ENCODE measurements at places on chromosomes 1 and 21. TPM values are rescaled to one million over a fixed set of nuclear protein-coding genes. Genes with fewer than 3 reads are reported as not detected.
A peak's percentile ranks its signal among the peaks of the same experiment; 100 is the strongest.

DNA sequence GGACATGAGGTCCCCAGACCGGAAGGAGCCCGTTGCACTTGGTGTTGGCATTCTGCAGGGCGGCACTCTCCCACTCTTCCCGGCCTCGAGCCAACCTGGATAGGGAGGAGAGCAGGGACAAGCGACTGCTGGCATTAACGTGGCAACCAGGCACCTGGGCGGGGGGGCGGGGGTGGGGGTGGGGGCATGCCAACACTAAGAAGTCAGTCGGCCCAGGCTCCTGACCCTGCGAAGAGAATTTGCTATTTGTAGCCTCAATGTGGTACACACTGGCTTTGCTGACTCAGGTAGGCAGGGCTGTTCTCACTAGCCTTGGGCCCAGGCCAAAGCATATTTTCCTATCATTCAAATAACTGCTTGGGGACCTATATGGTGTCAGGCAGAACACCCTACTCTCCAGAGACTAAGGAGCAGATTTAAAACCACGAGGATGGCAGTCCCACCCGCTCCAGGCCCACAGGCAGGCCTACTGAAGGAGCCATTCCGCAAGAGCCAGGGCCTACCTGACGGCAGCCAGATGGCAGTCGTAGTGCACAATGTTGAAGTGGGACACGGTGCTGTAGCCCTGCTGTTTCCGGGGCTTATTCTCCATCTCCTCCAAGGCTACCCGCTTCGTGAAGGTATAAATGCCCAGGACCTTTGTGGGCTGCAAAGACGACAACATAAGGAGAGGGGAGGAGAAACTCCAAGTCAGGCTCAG lies 123.7 kb downstream of the UBR4 start:
- DNase-seq = no peak

Gene ZFP69B
- 6.9 TPM for total RNA-seq

DNA sequence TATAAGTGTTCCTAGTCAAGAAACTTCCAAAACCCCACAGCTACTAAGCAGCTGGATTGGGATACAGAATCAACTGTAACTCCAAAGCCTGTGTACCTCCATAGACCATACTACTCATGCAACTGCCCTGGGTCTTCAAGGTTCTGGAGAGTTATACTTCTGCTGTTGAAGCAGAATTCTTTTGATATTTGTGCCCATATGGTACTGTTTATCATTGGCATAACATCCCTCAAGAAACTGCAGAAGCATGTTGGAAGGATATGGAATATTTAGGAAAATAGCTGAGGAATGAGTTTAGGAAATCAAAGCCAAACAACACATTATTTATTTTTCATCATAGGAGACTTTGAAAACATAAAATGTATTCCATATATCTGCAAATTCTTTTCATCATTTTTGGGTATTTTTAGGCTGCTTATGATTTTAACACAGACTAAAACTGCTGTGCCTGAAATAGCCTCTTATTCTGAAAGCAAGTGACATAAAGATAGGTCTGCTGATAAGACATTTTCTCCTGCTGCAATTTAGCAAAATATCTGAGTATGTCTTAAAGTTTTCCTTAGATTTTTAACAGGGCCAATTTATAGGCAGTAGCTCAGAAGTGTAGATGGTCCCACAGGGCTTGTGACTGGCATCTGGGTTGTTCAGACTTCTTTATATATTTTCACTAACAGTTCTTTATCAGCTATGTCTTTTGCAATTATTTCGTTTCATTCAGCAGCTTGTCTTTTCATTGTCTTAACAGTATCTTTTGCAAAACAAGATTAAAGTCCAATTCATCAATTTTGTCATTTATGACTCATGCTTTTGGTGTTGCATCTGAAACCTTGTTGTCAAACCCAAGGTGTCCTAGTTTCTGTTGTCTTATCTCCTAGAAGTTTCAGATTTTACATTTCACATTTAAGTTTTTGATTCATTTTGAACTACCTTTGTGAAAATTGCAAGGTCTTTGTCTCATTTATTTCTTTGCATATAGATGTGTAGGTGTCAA lies 41.1 kb upstream of the ZNF124 start:
- no peak for DNase-seq

Gene OR10Z1
- total RNA-seq = not detected

- no peak for DNase-seq
Measured at GRCh38 chr1:114024049-114024448, 44.8 kb downstream of the OLFML3 start.

DNA sequence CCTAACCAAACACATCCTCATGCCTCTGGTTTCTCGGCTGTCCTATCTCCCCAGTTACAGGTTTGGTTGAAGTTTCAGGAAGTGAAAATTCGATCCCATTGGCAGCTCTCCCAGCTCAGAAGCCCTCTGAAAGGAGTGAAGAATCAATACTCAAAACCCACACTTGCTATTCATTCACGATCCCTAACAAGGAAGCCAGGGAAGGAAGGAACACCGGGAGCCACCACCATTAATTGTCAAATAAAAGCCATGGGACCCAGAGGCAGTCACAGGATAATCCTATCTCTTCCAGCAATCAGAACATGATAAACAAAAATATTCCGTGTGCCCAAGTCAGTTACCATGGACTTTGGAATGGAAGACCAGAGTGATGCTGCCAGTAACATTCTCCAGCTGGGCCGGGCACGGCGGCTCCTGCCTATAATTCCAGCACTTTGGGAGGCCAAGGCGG lies 7.0 kb downstream of the TMPRSS2 start:
- no peak for DNase-seq

GRCh38 chr21:42097860-42098454 lies 26.8 kb downstream of the UMODL1 start:
- no peak for DNase-seq

Gene MRPS6
- total RNA-seq = 146 TPM

GRCh38 chr1:97599447-97599846 lies 321.4 kb downstream of the DPYD start:
- DNase-seq = no peak

GRCh38 chr1:19381261-19381660 lies 69.1 kb downstream of the SLC66A1 start:
- no peak for DNase-seq

Gene C1orf50
- 7.9 TPM for total RNA-seq

Gene FCRLB
- total RNA-seq = not detected

Gene MAP3K21
- total RNA-seq = 2.7 TPM

GRCh38 chr21:36596174-36596573 lies 102.7 kb upstream of the SIM2 start:
- DNase-seq = no peak

DNA sequence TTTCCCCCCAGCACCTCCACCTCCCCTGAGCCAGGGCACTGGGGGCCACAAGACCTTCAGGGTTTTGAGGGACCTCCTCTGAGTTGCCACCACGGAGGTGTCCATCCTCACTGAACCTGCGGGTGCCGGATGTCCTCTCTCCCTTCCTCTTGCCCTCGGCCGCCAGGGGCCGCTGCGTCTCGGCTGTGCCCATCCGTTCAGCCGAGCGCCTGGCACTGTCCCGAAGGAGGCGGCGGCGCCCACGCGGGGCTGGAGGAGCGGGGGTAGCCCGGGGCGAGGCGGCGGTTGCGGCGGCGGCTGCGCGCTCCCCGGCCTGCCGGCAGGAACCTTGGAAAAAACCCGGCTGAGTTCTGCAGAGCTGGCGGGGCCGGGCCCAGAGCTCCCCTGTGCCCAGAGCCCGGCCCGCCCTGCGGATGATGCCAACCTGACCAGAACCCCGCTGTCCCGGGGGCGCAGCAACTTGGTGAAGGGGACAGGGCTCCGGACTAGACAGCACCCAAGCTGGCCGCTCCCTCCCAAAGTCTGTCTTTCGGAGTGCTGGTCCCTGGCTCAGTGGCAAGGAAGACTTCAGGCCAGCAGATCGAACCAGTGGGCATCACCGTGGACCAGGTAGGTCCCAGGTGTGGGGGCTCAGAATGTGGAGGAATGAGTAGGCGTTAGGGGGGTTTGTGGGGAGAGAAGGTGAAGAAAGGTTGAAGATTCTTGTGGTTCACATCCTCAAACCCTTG lies 3.7 kb upstream of the PPM1J start:
- DNase-seq = peak; percentile 80

DNA sequence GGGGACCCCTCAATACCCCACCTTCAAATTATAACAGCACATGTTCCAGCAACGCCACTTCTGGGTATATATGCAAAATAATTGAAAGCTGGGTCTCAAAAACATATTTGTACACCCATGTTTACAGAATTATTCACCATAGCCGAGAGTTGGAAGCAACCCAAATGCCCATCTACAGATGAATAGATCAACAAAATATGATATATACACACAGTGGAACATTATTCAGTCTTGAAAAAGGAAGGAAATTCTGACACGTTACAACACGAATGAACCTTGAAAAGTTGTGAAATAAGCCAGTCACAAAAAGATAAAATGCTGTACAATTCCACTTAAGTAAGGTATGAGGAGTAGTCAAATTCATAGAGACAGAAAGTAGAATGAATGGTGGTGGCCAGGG lies 5.1 kb downstream of the TMCO4 start:
- DNase-seq = no peak

- DNase-seq = no peak
Measured at GRCh38 chr1:38052750-38053415, 6.3 kb upstream of the POU3F1 start.

Gene USP1
- 71.0 TPM for total RNA-seq

DNA sequence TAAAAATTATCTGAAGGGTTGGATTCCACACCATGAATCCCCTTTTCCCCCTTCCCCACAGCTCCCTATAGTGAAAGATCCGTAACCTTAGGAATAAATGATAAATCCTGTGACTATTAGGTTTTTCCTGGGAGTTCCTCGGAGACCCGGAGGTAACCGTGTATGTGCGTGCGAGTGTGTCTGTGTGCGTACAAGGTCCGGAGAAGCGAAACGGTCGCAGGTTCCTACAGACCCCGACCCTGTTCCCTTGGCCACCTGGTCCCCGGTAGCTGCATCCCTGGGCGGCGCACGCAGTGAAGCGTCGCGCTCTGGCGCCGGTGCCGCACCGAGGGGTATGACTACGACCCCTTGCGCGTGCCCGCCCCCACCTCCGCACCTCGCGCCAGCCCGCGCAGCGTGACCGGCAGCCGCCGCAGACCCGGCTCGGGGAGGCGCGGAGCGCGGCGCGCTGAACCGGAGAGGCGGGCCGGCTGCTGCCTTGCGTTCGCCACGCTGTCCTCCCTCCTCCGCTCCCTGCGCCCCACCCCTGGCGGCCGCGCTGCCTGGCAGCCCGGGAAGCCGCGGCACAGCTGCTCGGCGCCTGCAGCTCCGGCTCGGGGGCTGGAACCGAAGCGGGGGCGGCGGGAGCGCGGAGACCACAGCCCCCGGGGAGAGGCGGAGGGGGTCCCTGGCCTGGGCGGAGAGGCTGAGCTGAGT lies at the start of gene AK5:
TSS of gene AK5 (plus strand) at position 529 of the 696 bp plus-strand sequence. CDS start 295 bp downstream, outside the sequence.
- peak; percentile 60 for DNase-seq

DNA sequence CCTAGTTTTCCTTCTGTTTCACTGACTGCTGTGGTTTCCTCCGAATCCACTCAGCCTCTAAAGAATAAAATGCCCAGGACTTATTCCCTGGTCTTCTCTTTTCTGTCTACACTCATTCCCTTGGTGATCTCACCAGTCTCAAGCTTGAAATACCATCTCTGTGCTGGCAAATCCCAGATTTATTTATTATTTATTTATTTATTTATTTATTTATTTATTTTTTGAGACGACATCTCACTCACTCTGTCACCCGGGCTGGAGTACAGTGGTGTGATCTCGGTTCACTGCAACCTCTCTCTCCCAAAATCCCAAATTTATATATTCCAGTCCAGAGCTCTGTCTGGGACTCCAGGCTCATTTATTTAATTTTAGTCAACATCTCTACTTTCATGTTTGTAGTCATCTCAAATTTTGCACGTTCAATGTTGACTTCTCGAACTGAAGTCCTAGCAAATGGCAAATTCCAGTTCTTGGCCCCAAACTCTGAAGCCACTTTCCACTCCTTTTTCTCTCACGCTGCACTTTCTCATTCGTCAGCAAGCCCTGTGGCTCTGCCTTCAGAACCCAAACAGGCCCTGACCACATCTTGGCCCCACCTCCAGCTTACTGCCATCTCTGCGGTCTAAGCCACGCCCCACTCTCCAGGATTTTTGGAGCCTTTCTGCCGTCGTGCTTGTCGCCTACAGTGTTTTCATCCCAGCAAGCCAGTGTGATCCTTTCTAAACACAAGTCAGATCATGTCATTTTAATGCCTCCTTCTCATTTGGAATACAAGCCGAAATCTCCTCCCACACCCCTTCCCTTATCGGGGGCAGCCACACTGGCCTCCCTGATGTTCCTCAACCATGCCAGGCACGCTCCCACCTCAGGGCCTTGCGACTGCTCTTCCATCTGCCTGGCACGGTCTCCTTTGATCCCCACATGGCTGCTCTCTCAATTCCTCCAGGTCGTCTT lies 14.2 kb upstream of the TENT5B start:
- DNase-seq = no peak

DNA sequence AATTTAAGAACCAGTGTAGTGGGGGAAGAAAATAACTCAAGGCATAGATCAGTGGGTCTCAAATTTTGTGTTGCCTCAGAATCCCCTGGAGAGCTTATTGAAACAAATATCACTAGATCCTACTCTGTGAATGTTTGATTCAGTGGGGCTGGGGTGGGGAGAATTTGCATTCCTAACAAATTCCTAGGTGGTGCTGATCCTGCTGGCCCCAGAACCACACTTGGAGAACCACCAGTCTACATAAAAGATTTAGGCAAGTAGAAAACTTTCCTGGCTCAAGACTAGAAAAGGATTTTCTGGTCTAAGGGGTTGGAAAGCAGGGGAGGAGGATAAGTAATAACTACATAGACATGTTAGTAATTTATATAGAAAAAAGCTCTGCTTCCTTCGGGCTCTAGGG lies 34.1 kb upstream of the C1orf21 start:
- no peak for DNase-seq

All from activated naive CD4-positive, alpha-beta T cell treated with anti-CD3 and anti-CD28 coated beads, Interleukin-2, amount 50 U/mL, for 72 hours (primary cell).